CD4-positive, alpha-beta T cell (primary cell): ENCODE measurements at places on chromosomes 12 and 14.

GRCh38 chr12:98058838-98059237, 456.6 kb upstream of the TMPO start:
- H3K27ac ChIP-seq, result no peak overlapping the region
- DNase-seq, result no peak
- no peak overlapping the region for H3K4me3 ChIP-seq
- no peaks in the 10 kb centered on the region for H3K36me3 ChIP-seq

DNA sequence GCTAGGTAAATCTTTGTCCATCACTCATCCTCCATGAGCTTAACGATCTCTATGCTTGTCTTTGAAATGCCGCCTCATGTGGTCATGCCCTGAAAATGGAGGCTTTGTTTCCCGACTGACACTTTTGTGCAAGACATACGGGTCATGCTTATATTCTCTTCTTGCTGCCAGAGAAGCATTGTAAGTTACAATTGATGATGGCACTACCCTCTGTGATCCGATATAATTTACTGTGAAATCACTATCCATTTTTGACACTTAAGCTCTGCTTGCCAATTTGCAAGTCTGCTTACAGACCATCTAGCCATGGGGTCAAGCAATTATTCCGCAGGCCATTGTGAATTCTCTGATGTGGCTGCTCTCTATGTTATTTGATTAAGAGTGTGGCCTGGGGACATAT, 650.0 kb downstream of the FLRT2 start:
- H3K36me3 ChIP-seq, result no peaks in the 10 kb centered on the region
- no peak for DNase-seq
- H3K27ac ChIP-seq, result no peak overlapping the region
- no peaks in the 10 kb centered on the region for H3K4me1 ChIP-seq

- DNase-seq, result no peak
- H3K36me3 ChIP-seq, result peaks cover 15% of the 10 kb centered on the region
- H3K27me3 ChIP-seq, result no peaks in the 10 kb centered on the region
- H3K4me3 ChIP-seq, result no peak overlapping the region
Observed at GRCh38 chr14:69441948-69442347, 42.6 kb upstream of the PLEKHD1 start.

GRCh38 chr12:4386801-4387200, 7.3 kb upstream of the FGF23 start:
- H3K36me3 ChIP-seq, result no peaks in the 10 kb centered on the region
- H3K27me3 ChIP-seq, result no peaks in the 10 kb centered on the region
- no peak overlapping the region for H3K4me3 ChIP-seq

- no peak overlapping the region for H3K27ac ChIP-seq
- no peaks in the 10 kb centered on the region for H3K27me3 ChIP-seq
- H3K4me3 ChIP-seq, result no peak overlapping the region
- DNase-seq, result no peak
Observed at GRCh38 chr12:51932218-51933076, 19.1 kb upstream of the ACVR1B start.

- no peak overlapping the region for H3K27ac ChIP-seq
- DNase-seq, result no peak
- H3K4me1 ChIP-seq, result no peaks in the 10 kb centered on the region
- H3K27me3 ChIP-seq, result no peaks in the 10 kb centered on the region
- H3K36me3 ChIP-seq, result no peaks in the 10 kb centered on the region
Observed at GRCh38 chr12:96811083-96811482, 96.0 kb upstream of the NEDD1 start.

- peaks cover 62% of the 10 kb centered on the region for H3K4me1 ChIP-seq
- DNase-seq, result no peak
- no peaks in the 10 kb centered on the region for H3K36me3 ChIP-seq
- no peaks in the 10 kb centered on the region for H3K27me3 ChIP-seq
Observed at GRCh38 chr12:52629281-52630007, 11.1 kb upstream of the KRT73 start.

DNA sequence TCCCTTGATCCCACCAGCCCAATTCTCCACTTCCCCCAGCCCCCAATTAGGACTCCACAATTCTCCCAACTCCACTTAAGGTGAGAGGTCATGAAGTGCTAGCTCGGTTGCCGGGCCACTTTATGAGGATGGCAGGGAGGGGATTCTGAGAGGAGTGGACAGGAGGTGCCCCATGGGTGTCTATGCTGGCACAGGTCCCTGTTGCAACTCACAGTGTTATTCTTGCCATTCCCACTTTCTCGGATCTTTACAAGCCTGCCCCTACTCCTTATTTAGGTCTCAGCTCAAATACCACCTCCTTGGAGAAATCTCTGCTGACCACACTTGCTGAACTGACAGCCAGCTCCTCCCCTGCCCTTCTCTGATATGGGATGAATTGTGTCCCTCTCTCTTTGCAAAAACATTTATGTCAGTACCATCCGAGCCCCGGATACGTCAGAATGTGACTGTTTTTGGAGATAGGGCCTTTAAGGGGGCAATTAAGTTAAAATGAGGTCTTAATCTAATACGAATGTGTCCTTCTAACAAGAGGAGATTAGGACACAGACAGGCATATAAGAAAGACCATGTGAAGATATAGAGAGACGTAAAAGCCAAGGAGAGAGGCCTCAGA, 4.2 kb upstream of the LGALS3 start:
- no peak for DNase-seq
- no peak overlapping the region for H3K4me3 ChIP-seq
- H3K27me3 ChIP-seq, result peaks cover 12% of the 10 kb centered on the region
- peaks cover 22% of the 10 kb centered on the region for H3K4me1 ChIP-seq

DNA sequence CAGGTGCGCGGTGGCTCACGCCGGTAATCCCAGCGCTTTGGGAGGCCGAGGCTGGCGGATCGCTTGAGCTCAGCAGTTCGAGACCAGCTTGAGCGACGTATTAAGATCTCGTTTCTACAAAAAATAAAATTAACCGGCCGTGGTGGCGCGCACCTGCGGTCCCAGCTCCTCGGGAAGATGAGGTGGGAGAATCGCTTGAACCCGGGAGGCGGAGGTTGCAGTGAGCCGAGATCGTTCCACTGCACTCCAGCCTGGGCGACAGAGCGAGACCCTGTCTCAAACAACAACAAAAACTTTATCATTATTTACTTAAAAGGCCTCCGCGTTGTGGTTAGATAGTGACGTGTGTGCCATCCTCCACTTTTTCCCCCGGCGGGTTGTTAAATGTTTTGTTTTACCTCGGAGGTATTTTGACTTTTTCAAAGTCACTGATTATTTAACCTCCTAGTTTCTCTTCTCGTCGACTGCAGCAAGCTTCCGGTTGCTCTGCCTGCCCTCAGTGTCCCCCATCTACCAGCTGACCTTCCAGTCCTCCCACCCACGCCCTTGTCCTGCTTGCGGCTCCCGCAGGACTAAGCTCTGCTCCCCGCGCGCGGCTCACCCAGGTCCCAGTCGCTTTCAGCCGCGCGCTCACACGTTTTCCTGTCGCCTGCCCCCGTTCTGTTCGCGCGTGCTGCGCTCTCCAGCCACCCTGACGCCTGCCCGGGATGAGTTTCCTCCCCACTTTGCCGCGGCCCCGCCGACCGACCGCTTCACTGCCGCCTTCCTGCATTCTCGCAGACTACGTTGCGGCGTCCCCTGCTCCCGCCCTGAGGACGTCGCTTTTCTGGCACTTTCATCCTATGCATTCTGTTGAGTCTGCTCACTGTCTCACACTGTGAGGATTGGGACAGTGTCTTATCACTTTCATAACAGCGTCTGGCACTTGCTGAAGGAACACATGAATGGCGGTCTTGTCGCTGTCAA, 1.2 kb upstream of the SCAF11 start:
- peak; percentile 48 for DNase-seq
- peaks cover 17% of the 10 kb centered on the region for H3K4me1 ChIP-seq
- H3K36me3 ChIP-seq, result peaks cover 6% of the 10 kb centered on the region
- peak overlapping the region; percentile 95 for H3K4me3 ChIP-seq
- peak overlapping the region; percentile 82 for H3K27ac ChIP-seq
- H3K27me3 ChIP-seq, result no peaks in the 10 kb centered on the region

- H3K27ac ChIP-seq, result no peak overlapping the region
- H3K4me3 ChIP-seq, result no peak overlapping the region
- no peaks in the 10 kb centered on the region for H3K36me3 ChIP-seq
- DNase-seq, result no peak
- peaks cover 3% of the 10 kb centered on the region for H3K4me1 ChIP-seq
Observed at GRCh38 chr12:52378091-52378490, 7.4 kb downstream of the KRT84 start.

GRCh38 chr14:34872822-34873588, 2.2 kb downstream of the BAZ1A start:
- peak overlapping the region; percentile 100 for H3K27ac ChIP-seq
- no peaks in the 10 kb centered on the region for H3K27me3 ChIP-seq
- peaks cover 22% of the 10 kb centered on the region for H3K36me3 ChIP-seq
- peak; percentile 31 for DNase-seq
- peaks cover 24% of the 10 kb centered on the region for H3K4me1 ChIP-seq

DNA sequence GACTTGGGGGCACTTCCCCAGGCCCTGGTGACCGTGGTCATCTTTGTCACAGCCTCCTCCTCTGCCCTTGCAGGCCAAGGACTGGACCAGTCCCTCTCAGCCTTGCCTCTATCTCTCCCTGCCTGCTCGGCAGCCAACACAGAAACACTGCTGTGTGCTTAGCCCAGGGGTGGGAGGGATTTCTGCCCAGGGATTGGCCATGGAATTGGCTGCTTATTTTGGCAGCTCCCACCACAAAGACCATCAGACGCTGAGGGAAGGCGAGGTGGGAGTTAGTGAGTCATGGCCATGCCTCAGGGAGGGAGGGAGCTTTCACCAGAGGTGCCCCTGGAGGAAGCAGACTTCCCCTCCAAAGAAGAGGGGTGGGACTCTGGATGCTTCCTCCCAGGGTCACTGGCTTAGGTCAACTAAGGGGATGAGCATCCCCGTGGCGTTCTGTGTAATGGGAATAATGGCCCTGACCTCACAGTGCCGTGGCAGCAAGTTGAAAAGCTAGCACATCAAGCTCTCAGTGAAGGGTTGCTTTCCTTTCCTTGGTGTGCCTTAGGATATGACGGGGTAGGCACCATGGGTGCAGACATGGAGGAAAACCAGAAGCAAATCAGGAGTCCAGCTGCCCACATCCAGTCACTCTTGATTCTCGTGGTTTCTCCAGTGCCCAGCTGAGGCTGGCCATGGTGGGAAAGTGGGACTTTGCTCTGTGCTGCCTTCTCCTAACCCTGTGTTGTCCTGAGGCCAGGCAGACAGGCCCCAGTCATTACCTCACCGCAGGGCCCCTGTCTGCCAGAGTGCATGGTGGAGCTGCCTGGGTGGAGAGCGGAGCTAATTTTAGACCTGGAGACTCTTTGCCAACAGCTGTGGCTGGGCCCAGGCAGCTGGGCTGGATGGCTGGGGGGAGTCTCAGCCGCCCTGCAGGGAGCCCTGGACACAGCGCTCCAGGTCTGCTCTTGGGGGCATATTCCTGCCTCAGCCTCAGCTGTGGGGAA, 21.4 kb downstream of the B4GALNT3 start:
- DNase-seq, result no peak
- no peak overlapping the region for H3K27ac ChIP-seq
- H3K27me3 ChIP-seq, result no peaks in the 10 kb centered on the region
- no peaks in the 10 kb centered on the region for H3K4me1 ChIP-seq

DNA sequence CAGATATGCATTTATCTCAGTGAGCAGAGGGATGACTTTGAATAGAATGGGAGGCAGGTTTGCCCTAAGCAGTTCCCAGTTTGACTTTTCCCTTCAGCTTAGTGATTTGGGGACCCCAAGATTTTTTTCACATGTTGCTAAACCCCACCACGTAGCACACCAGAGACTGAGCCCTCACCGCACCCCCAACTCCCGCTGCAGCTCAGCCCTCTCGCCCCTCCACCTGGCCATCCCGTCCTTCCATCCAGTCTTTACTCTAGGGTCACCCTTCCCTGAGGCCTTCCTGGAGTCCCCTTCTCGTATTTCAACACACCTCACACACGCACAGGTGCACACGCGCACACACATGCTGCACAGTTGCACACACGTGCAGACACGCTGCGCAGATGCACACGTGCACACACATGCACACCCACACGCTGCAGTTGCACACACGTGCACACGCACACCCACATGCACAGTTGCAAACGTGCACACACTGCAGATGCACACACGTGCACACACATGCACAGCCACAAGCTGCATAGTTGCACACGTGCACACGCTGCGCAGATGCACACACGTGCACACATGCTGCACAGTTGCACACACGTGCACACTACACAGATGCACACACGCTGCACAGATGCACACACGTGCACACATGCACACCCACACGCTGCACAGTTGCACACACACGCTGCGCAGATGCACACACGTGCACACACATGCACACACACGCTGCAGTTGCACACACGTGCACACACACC, 30.0 kb downstream of the HSP90AA1 start:
- no peak for DNase-seq
- H3K4me3 ChIP-seq, result no peak overlapping the region
- no peak overlapping the region for H3K27ac ChIP-seq
- peaks cover 9% of the 10 kb centered on the region for H3K36me3 ChIP-seq
- H3K27me3 ChIP-seq, result no peaks in the 10 kb centered on the region
- peaks cover 6% of the 10 kb centered on the region for H3K4me1 ChIP-seq

- peak overlapping the region; percentile 84 for H3K4me3 ChIP-seq
- H3K4me1 ChIP-seq, result peaks cover 57% of the 10 kb centered on the region
- H3K27me3 ChIP-seq, result no peaks in the 10 kb centered on the region
Observed at GRCh38 chr12:31964280-31964679, 5.1 kb downstream of the RESF1 start.

DNA sequence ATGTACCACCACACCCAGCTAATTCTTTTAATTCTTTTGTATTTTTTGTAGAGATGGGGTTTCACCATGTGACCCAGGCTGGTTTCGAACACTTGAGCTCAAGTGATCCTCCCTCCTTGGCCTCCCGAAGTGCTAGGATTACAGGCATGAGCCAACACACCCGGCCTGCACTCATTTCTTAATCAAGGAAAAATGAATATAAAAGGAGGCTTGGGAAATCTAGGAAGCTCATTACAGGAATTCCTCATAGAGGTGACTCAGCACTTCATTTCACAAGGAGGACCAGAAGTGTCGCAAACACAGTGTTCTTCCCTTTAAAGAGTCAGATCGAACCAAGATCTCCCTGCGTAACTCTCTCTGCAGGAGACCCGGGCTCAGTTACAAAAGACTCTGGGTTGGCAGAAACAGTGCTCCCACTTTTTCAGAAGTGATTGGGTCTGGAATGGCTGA, 30.3 kb downstream of the NFKBIA start:
- DNase-seq, result no peak
- H3K27ac ChIP-seq, result no peak overlapping the region
- no peak overlapping the region for H3K4me3 ChIP-seq
- H3K27me3 ChIP-seq, result no peaks in the 10 kb centered on the region
- H3K4me1 ChIP-seq, result no peaks in the 10 kb centered on the region

DNA sequence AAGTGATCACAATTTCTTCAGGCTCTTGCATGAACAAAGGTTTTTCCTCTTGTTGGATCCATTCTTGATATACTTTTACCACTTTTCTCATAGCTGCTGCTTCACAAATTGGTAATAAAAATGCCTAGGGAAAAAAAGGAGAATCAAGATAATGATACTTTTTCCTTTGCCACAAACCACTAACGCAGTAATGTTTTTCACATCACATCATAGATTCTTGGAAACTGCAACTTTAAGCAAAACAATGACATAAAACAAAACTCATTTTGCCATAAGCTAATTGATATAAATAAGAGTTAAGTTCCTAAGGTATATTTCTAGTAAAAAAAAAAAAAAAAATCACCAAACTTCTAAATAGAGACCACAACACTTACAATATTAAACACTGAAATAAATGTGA, 66.7 kb downstream of the RALGAPA1 start:
- DNase-seq, result no peak
- no peak overlapping the region for H3K4me3 ChIP-seq
- no peaks in the 10 kb centered on the region for H3K4me1 ChIP-seq
- H3K27me3 ChIP-seq, result no peaks in the 10 kb centered on the region
- peaks cover 23% of the 10 kb centered on the region for H3K36me3 ChIP-seq
- H3K27ac ChIP-seq, result no peak overlapping the region

- H3K36me3 ChIP-seq, result no peaks in the 10 kb centered on the region
- no peak for DNase-seq
- H3K4me1 ChIP-seq, result peaks cover 10% of the 10 kb centered on the region
- no peak overlapping the region for H3K4me3 ChIP-seq
- H3K27ac ChIP-seq, result no peak overlapping the region
Observed at GRCh38 chr14:98958048-98958631, 313.9 kb downstream of the BCL11B start.
